ENCODE measurements at places on chromosomes 7 and 10. TPM values are rescaled to one million over a fixed set of nuclear protein-coding genes. Genes with fewer than 3 reads are reported as not detected.
A peak's percentile ranks its signal among the peaks of the same experiment; 100 is the strongest.

GRCh38 chr7:6577369-6578113, at the start of gene ZDHHC4:
TSS of gene ZDHHC4 (plus strand) at chr7:6577454. CDS start at chr7:6580562, 3,108 bp downstream.
- H3K27ac ChIP-seq, result peak within 1 kb of the TSS; percentile 96
- peak within 1 kb of the TSS; percentile 76 for H3K4me3 ChIP-seq
- peaks cover 12% of the 10 kb centered on the region for H3K4me1 ChIP-seq

DPCD gene
- 24.0 TPM for total RNA-seq

CLCN1 gene
- total RNA-seq, result not detected

- no peak overlapping the region for H3K4me3 ChIP-seq
- no peak overlapping the region for H3K27ac ChIP-seq
- no peak for DNase-seq
- H3K36me3 ChIP-seq, result no peaks in the 10 kb centered on the region
- peaks cover 23% of the 10 kb centered on the region for H3K4me1 ChIP-seq
- no peaks in the 10 kb centered on the region for H3K27me3 ChIP-seq
Observed at GRCh38 chr7:128059143-128059988, 28.1 kb upstream of the LRRC4 start.

DNA sequence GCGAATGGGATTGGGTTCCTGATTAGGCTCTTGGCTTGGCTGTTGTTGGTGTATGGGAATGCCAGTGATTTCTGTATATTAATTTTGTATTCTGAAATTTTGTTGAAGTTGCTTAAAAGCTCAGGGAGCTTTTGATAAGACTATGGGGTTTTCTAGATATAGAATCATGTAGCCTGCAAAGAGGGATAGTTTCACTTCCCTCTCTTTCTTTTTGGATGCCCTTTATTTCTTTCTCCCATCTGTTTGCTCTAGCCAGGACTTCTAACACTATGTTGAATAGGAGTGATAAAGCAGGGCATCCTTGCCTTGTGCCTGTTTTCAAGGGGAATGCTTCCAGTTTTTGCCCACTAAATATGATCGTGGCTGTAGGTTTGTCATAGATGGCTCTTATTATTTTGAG, 40.4 kb upstream of the MPP7 start:
- H3K36me3 ChIP-seq, result no peaks in the 10 kb centered on the region
- H3K27me3 ChIP-seq, result no peaks in the 10 kb centered on the region
- no peaks in the 10 kb centered on the region for H3K4me1 ChIP-seq
